ENCODE measurements at places on chromosomes 2 and 18.

DNA sequence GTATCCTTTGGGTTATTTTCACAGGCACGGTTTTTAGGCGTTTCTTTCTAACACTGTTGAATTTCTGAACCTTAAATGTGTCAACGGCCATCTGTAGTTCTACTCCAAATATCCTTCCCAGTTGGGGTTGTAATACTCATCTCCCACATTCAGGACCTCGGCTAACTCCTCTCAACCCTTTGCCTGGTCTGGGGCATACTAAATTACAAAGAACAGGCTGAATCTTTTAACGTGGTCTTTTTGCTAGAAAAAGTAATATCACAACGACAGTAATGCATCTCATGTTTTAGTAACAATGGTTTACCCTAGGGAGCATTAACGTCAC lies 2.1 kb downstream of the RPRM start:
- H3K36me3 ChIP-seq = peaks cover 2% of the 10 kb centered on the region
- no peak overlapping the region for H3K27ac ChIP-seq
- H3K4me1 ChIP-seq = peaks cover 9% of the 10 kb centered on the region
- peaks cover 60% of the 10 kb centered on the region for H3K27me3 ChIP-seq
- DNase-seq = no peak
- H3K4me3 ChIP-seq = no peak overlapping the region

DNA sequence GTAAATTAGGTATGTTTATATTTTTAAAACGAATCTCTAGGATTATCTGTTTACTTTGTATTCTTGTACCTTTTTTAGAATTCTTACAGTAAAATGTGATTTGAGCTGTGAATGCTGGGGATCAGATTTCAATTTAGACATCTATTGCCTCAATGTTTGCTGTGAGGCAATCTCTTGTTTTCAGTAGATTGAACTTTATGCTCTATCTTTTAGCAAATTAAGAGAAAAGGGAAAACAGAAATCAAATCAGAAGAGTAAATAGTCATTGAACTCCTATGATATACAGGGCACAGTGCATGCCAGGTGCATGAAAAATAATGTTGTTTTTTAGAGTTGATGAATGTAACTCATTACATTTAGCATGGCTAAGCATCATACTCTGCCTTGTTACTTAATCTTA lies 39.5 kb downstream of the ZC3H6 start:
- H3K36me3 ChIP-seq = peaks cover 17% of the 10 kb centered on the region
- no peaks in the 10 kb centered on the region for H3K27me3 ChIP-seq
- no peak overlapping the region for H3K4me3 ChIP-seq
- H3K27ac ChIP-seq = no peak overlapping the region
- DNase-seq = no peak

DNA sequence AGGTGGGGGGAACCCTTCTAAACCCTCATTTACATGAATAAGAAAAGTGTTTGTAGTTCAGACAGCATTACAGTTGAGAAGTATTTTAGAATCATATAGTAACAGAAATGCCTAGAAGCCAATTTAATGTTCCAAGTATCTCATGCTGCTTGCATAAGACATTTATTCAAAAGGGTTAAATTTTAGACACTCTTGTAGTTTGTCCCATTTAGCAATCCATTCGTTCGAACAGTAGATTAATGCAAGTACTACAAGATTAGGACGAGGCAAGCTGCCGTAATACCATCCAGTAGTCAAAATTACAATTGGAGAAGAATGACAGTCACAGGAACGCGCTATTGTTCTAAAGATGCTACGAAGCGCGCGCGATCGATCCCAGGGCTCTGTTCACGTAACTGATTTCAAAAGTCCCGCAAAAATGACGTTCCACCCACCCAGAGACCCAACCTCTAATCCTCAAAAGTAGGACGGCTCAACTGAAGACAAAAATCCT lies 1.2 kb downstream of the TMEM237 start:
- H3K27me3 ChIP-seq = peaks cover 2% of the 10 kb centered on the region
- peaks cover 24% of the 10 kb centered on the region for H3K4me1 ChIP-seq
- H3K36me3 ChIP-seq = peaks cover 7% of the 10 kb centered on the region
- H3K27ac ChIP-seq = peak overlapping the region; percentile 94
- DNase-seq = no peak
- H3K4me3 ChIP-seq = peak overlapping the region; percentile 82

- no peaks in the 10 kb centered on the region for H3K4me1 ChIP-seq
- H3K36me3 ChIP-seq = peaks cover 77% of the 10 kb centered on the region
- H3K27me3 ChIP-seq = no peaks in the 10 kb centered on the region
- H3K27ac ChIP-seq = no peak overlapping the region
Observed at GRCh38 chr2:224799691-224800090, 83.5 kb upstream of the CCDC195 start.

- no peak overlapping the region for H3K27ac ChIP-seq
- DNase-seq = no peak
- no peaks in the 10 kb centered on the region for H3K27me3 ChIP-seq
- no peak overlapping the region for H3K4me3 ChIP-seq
- no peaks in the 10 kb centered on the region for H3K36me3 ChIP-seq
- no peaks in the 10 kb centered on the region for H3K4me1 ChIP-seq
Observed at GRCh38 chr18:33817096-33817495, 239.1 kb downstream of the ASXL3 start.

DNA sequence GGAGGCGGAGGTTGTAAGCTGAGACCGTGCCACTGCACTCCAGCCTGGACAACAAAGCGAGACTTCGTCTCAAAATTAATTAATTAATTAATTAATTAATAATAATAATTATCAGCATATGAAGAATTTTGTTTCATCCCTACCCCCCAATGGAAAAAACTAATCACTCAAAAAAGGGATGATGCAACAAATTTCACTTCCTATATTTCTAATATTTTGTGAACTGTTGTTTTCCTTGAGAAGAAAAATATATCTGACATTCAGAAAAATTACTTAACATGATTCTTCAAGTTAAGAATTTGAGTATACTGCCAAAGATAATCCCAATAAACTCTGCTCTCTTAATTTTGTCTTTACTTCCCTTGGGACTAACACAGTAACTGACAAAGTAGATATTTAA lies 28.1 kb downstream of the EXOC6B start:
- H3K4me3 ChIP-seq = no peak overlapping the region
- DNase-seq = no peak
- no peak overlapping the region for H3K27ac ChIP-seq
- peaks cover 7% of the 10 kb centered on the region for H3K4me1 ChIP-seq
- no peaks in the 10 kb centered on the region for H3K27me3 ChIP-seq

DNA sequence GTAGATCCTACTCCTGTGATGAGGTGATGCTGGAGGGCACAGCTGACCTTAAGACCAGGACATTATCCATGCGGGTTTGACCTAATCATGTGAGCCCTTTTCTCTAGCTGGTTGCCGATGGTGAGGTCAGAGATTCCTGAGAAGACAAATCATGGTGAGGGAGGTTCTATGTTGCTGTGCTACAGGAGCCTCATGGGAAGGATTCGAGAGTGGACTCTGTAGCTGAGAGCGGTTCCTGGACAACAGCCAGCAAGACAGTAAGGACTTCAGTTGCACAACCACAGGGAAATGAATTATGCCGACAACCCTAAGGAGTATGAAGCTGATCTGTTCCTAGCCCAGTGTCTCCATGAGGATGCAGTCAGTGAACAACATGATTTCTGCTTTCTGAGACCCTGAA lies 80.4 kb downstream of the EPB41L3 start:
- no peak for DNase-seq
- no peak overlapping the region for H3K27ac ChIP-seq
- peaks cover 30% of the 10 kb centered on the region for H3K4me1 ChIP-seq
- H3K27me3 ChIP-seq = no peaks in the 10 kb centered on the region
- no peaks in the 10 kb centered on the region for H3K36me3 ChIP-seq
- no peak overlapping the region for H3K4me3 ChIP-seq

- no peaks in the 10 kb centered on the region for H3K36me3 ChIP-seq
- peaks cover 2% of the 10 kb centered on the region for H3K27me3 ChIP-seq
- H3K4me1 ChIP-seq = no peaks in the 10 kb centered on the region
- no peak within 1 kb of the TSS for H3K4me3 ChIP-seq
- no peak within 1 kb of the TSS for H3K27ac ChIP-seq
- DNase-seq = no peak
Observed at GRCh38 chr2:233013027-233013461, at the start of gene NGEF. Gene NGEF (minus strand): TSS chr2:233013256. CDS start chr2:232974890, 38,366 bp downstream.

DNA sequence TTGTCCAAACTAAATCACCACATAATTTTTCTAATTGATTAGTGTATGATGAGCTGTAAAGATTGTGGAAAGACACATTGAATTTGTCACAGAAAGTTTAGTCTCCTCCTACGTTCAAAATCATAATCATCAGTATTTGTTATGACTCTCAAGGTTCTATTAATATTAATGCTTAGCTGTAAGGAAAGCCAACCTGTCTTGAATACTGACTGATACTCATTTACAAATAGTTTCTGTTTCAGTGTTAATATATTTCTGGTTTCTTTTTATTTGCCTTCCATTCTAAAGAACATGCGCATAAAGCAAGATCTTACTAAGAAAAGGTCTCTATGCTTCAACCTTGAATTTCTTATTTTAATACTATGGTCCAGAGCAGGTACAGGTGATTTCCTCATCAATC lies 55.1 kb downstream of the CPS1 start:
- DNase-seq = no peak
- no peak overlapping the region for H3K4me3 ChIP-seq
- H3K27ac ChIP-seq = no peak overlapping the region

GRCh38 chr2:106156305-106157296 lies 37.5 kb downstream of the UXS1 start:
- H3K27me3 ChIP-seq = no peaks in the 10 kb centered on the region
- no peak overlapping the region for H3K4me3 ChIP-seq
- DNase-seq = no peak
- H3K27ac ChIP-seq = no peak overlapping the region

- H3K4me1 ChIP-seq = peaks cover 30% of the 10 kb centered on the region
- no peak for DNase-seq
- H3K27me3 ChIP-seq = no peaks in the 10 kb centered on the region
- no peak overlapping the region for H3K27ac ChIP-seq
Observed at GRCh38 chr2:208249296-208249695, 5.6 kb downstream of the IDH1 start.

DNA sequence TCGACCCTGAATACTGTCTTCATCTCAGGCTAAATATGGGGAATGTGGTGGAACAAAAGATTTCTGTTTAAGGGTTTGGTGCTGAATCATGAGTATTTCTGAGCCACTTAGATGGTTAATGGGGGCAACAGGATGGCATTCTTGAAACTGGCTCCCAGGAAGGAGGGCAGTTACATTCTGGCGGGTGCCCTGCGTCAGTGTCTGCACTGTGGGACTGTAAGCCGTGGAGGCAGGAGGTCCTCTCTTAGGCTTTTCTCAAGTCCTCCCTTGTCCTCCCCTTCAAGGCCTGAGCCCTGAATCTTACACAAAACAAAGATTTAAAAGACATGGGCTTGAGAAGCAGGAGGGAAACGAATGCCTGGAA lies 45.7 kb downstream of the PSD4 start:
- peaks cover 26% of the 10 kb centered on the region for H3K4me1 ChIP-seq
- H3K36me3 ChIP-seq = no peaks in the 10 kb centered on the region
- no peak overlapping the region for H3K4me3 ChIP-seq
- no peak for DNase-seq

Data from activated CD4-positive, alpha-beta T cell treated with anti-CD3 and anti-CD28 coated beads, Interleukin-2, amount 10 ng/mL, durations not matched to agents 7 days and 5 days (primary cell).